Kidney (tissue), 22 donors: ENCODE measurements at places on chromosomes 6 and 20. TPM values are rescaled to one million over a fixed set of nuclear protein-coding genes. Genes with fewer than 3 reads are reported as not detected.

DNA sequence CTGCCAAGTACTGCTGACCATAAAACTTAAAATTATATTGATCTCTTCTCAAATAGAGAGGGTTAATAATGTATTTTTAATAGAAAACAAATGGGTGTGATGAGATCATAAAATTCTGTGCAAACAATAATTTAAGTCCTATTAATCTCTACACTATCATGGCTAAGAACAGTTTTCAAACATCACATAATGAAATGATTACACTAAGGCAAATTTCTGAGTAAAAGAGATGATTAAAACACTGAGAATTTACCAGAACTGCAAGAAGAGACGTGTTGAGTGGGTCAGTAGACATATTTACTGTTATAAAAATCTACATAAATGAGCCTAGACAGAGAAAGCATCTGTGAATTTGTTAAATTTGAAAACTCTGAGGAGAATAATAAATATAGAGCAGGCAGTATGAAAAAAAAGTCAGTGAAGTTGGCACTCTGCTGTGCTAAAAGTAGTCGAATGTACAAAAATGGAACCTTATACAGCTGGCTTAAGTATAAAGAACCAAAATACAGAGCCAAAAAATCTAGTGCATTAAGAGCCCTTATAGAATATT is 302.6 kb upstream of the MANEA start:
- H3K4me3 ChIP-seq: no peak overlapping the region
- no peak for DNase-seq
- H3K27ac ChIP-seq: no peak overlapping the region
- H3K27me3 ChIP-seq: no peaks in the 10 kb centered on the region

DNA sequence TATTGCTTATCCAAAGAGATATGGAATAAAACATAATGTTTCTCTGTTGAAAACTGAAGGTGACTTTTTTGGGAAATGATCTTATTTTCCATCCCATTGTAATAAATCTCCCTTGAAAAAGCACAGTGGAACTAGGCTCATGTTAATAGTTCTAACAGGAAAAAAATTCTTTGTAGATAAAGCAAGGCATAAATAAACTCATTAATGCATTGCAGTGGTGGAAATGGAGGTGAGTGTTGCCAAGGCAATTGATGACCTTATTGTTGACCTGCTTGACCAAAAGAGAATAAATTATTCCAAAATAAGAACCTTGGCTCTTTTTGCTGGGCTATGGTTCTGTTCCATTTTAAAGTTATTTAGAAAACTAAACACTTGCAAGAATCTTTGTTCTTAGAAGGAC is 55.2 kb downstream of the TRMT11 start:
- no peak for DNase-seq
- no peaks in the 10 kb centered on the region for H3K4me1 ChIP-seq
- H3K27me3 ChIP-seq: no peaks in the 10 kb centered on the region
- no peak overlapping the region for H3K27ac ChIP-seq

GRCh38 chr6:125742464-125743120 is 6.8 kb upstream of the HEY2 start:
- H3K27ac ChIP-seq: no peak overlapping the region
- H3K27me3 ChIP-seq: peaks cover 14% of the 10 kb centered on the region
- no peaks in the 10 kb centered on the region for H3K4me1 ChIP-seq

- H3K4me1 ChIP-seq: no peaks in the 10 kb centered on the region
- DNase-seq: no peak
- no peaks in the 10 kb centered on the region for H3K36me3 ChIP-seq
- peak overlapping the region; percentile 6 for H3K27ac ChIP-seq
- no peaks in the 10 kb centered on the region for H3K27me3 ChIP-seq
Measured at GRCh38 chr20:50426866-50427718, 83.1 kb upstream of the PTPN1 start.

DNA sequence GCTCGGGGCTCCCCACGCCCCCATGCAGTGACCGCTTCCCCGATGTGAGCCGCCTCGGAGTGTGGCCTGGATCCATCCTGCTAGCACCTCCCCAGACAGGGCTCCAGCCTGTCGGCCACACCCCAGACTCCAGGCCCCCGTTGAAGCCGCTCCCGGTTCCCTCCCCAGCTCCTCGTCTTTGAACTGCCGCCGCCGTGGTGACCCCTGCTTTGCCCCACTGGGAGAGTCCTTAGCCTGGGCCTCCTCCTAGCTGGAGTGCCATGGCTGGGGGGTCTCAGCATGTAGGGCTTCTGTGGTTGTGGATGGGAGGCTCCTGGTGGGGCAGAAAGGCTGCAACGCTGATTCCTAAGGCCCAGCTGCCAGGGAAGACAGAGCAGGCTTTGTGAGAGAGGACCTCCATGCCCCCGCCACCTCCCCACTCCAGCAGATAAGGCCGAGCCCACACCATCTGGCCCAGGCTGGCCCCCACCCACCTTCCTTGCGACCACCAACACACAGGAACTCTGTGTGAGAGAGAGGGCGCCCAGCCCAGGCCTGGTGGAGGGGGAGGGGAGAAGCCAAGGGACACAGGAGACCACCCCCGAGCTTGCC is 11.4 kb downstream of the FOXS1 start:
- no peak overlapping the region for H3K27ac ChIP-seq
- DNase-seq: no peak
- no peaks in the 10 kb centered on the region for H3K27me3 ChIP-seq
- H3K36me3 ChIP-seq: no peaks in the 10 kb centered on the region

GRCh38 chr6:35436071-35436857 is 15.9 kb upstream of the FANCE start:
- peaks cover 7% of the 10 kb centered on the region for H3K4me1 ChIP-seq
- DNase-seq: no peak
- no peaks in the 10 kb centered on the region for H3K36me3 ChIP-seq
- H3K4me3 ChIP-seq: no peak overlapping the region
- H3K27me3 ChIP-seq: no peaks in the 10 kb centered on the region
- H3K27ac ChIP-seq: no peak overlapping the region

DNA sequence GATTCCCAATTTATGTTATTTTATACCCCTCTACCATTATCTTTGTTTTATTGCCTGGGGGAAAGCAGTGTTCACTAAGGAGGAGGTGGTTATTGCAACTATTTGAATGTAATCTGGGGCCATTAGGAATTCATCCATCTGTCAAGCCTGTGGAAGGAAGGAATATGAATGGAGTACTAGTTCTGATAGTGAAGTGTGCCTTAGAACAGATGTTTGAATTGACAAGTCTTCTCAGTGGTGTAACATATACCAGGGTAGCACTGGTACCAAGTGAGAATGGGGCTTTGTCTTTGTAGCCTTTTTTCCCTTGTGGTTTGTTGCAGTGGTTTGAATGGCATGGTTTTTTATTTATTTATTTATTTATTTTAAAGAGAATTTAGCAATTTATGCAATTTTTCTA is 27.9 kb upstream of the HDAC2 start:
- no peaks in the 10 kb centered on the region for H3K27me3 ChIP-seq
- no peak overlapping the region for H3K27ac ChIP-seq
- no peak for DNase-seq
- no peak overlapping the region for H3K4me3 ChIP-seq

DNA sequence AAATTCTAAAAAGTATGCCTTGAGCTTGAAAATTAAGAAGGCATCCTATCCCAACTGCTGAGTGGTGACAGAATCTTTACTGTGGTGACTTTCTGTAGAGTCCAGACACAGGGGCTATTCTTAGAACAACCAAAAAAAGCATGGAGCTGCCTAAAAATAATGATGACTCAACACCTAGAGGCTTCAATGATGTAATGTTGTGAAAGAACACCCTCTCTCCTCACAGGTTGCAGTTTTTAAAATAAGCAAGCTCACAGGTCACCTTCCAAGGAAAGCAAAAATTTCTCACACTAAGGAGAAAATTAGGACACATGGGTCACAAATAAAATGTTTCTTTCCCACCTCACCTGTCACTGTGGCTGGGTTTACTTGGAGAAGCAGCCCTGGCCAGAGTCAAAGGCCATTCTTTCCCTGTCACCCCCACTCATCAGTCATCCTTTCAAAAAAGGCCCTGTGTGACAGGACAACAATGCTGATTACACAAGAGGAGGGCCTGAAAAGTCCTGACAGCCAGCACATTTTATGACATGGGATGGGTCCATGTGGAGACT is 53.5 kb downstream of the RCAN2 start:
- H3K4me3 ChIP-seq: no peak overlapping the region
- no peak for DNase-seq
- H3K27me3 ChIP-seq: no peaks in the 10 kb centered on the region
- no peak overlapping the region for H3K27ac ChIP-seq
- peaks cover 2% of the 10 kb centered on the region for H3K4me1 ChIP-seq

DNA sequence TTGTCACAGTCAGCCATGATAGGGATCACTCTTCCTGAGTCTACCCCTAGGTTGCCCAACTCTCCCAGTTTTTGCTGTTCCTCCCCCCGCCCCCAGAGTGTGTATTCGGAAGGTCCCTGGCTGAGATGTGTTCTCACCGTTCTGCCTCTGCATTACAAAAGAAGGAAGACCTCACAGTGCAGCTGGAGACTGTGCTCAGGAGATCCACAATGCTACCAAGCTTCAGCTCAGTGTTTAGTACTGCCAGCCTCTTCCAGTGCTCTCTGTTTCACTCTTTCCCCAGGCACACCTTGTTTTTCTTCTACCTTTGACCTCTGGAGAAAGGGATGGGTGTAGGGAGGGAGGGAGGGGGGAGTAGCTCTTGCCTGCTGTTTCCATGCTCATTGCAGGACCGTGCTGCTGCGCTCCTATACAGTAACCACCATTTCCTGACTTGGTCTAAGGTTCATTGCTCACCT is 13.4 kb upstream of the MOCS1 start:
- H3K27me3 ChIP-seq: no peaks in the 10 kb centered on the region
- peaks cover 5% of the 10 kb centered on the region for H3K4me1 ChIP-seq
- H3K27ac ChIP-seq: no peak overlapping the region
- no peaks in the 10 kb centered on the region for H3K36me3 ChIP-seq
- H3K4me3 ChIP-seq: no peak overlapping the region

DNA sequence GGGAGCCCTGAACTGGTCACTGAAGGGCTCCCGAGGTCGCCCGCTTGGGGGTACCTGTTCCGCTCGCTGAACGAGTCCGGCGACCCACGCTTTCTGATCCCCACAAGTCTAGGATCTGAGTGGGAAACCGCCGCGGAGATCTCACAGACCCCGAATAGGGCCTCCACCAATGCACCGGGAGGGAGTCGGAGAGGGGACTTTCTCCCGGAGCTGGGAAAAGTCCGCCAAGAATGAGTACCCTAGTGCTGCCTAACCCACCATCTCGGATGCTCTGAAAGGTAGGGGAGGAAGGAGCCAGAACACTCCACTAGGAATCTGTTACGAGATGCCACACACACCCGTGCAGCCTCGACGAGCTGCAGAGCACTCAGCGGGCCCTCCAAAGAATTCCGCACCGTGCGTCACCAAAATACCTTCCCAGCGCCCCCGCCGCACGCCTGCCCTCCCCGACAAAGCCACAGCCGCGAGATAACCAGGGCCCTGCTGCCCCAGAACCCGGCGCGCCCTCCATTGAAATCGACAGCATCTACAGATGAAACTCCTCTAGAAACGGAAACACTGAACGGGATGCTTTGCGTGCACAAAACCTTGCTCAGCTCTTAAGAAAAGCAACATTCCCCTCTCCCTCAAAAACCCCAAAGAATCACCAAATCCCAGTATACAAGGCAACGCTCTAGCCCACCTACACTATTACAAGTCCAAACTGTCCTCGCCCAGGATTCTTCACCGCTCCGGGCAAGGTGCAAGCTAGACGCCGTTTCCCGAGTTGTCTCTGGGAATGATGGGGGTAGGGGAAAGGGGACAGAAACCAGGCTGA is 686 bp downstream of the COL12A1 start:
- peak overlapping the region; percentile 79 for H3K27ac ChIP-seq
- H3K4me3 ChIP-seq: peak overlapping the region; percentile 56
- peak; percentile 35 for DNase-seq

DNA sequence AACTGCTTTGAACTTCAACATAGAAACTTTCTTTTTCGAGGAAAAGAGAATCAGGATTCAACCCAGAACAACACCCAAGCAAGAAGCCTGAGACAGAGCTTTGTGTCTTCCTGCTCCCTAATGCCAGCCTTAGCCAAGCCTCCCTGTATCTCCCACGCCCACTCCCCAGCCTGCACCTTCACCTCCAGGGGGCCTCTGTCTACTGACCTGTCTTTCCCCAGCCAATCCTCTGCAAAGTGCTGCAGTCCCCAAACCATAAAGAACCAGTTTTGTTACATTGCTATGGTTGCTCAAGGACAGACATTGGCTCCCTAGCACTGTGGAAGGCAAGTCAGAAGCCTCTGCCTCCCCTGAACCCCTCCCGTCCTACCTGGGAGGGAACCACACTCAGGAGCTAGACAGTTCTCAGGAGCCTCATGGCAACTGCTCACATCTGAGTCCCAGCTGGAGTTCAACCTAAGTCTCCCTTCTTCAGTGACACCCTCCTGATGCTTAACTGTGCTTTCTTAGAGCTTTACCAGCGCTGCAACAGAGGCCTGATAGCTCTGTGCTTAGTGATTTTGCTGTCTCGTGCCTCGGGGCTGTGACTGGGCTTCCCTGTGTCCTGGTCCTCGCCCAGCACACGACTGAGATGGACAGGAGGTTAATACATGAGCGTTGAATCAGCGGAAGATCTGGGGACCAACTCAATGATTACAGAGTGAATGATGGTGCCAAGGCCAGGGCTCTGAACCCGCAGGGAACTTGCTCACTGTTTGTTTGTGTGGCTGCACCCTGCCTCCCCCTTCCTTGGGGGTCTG is 101.5 kb upstream of the DUSP22 start:
- H3K27ac ChIP-seq: no peak overlapping the region
- DNase-seq: no peak
- no peaks in the 10 kb centered on the region for H3K36me3 ChIP-seq
- no peak overlapping the region for H3K4me3 ChIP-seq

DNA sequence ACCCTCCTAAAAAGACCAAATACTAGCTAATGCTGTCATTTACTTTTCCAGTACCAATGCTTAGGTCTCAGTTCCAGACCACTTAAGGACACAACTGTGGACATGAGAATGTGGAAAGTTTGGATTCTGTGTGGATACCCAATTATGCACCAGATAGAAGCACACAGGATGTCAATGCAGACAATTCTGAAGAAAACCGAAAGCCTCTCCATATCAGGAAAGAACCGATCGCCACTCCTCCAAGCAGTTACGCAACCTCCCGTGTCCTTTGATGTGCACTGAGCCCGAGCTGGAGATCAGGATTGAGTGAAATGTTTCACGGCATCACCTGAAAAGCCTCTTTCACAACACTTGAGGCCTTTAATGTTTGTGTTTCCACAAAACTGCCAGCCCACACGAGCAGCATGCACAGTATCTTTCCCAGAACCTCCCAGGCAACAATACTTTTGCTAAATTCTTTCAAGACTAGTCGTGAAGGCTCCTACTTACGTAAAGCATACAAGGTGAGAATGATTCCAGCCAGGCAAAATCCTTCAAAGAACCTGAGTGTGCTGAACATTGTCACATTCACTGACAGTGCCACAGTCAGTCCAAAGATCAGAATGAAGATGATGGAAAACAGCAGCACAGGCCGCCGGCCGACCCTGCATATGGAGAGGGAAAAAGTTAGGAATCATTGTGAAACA is 47.0 kb downstream of the SLC22A23 start:
- no peaks in the 10 kb centered on the region for H3K27me3 ChIP-seq
- H3K27ac ChIP-seq: peak overlapping the region; percentile 43
- peaks cover 19% of the 10 kb centered on the region for H3K4me1 ChIP-seq
- H3K4me3 ChIP-seq: peak overlapping the region; percentile 14
- DNase-seq: no peak

INSM1 gene
- total RNA-seq: not detected

LY86 gene
- total RNA-seq: 6.1 TPM

RPS6KA2 gene
- 61.2 TPM for total RNA-seq

CTCFL gene
- not detected for total RNA-seq

NXT1 gene
- 17.6 TPM for total RNA-seq

NELFCD gene
- total RNA-seq: 50.2 TPM

CENPW gene
- 5.8 TPM for total RNA-seq

AGER gene
- 13.0 TPM for total RNA-seq

SALL4 gene
- 0.09 TPM for total RNA-seq

SLC22A7 gene
- total RNA-seq: 2.0 TPM

KCNQ2 gene
- 2.2 TPM for total RNA-seq

DPPA5 gene
- total RNA-seq: not detected

ADGB gene
- total RNA-seq: not detected

SNAI1 gene
- total RNA-seq: 3.7 TPM

BPIFA1 gene
- total RNA-seq: not detected
